ENCODE measurements at places on chromosomes 7 and 10.

DNA sequence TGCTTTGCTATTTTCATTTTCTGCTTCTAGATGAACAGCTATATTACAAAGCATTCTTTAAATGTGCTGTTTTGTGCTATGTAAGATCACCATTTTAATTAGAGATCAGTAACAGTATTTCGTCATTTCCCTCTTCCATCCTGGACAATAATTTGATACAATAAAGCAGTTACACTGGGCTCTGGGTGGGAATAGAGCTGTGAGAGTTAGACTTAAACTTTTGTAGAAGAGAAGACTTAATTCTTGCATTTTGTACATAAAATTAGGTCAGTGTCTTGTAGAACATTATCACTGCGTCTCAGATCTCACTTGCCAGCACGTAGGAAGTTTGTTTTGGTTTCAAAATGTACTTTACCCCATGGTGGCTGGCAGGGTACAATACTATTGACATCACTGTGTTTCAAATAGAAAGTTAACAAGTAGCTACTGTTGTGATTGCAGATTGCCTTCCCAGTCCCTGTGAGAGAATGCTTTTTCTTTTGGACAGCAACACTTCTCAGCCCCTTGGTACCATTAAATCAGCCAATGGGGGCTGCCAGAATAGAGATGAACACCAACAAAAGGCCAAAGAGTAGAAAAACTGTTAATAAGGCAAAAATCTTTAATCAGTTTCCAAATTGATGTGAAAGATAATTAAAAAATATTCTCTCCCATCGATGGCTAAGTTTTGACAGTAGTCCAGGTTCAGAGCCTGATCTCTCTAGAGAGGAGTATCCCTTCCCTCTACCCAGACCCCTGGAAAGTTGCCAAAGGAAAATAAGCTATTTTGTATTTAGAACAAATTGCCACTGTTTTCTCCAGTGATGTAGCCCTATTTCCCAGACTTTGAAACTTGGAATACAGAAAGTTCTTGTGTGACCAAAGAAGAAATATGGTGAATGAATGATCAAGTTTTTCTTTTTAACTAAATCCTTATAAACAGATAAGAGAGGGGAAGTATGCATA, 35.1 kb downstream of the SMNDC1 start:
- DNase-seq, result no peak

GRCh38 chr10:12905067-12905466, 96.4 kb downstream of the CCDC3 start:
- no peak for DNase-seq

- DNase-seq, result no peak
Measured at GRCh38 chr7:35465791-35466336, 212.0 kb upstream of the TBX20 start.

DNA sequence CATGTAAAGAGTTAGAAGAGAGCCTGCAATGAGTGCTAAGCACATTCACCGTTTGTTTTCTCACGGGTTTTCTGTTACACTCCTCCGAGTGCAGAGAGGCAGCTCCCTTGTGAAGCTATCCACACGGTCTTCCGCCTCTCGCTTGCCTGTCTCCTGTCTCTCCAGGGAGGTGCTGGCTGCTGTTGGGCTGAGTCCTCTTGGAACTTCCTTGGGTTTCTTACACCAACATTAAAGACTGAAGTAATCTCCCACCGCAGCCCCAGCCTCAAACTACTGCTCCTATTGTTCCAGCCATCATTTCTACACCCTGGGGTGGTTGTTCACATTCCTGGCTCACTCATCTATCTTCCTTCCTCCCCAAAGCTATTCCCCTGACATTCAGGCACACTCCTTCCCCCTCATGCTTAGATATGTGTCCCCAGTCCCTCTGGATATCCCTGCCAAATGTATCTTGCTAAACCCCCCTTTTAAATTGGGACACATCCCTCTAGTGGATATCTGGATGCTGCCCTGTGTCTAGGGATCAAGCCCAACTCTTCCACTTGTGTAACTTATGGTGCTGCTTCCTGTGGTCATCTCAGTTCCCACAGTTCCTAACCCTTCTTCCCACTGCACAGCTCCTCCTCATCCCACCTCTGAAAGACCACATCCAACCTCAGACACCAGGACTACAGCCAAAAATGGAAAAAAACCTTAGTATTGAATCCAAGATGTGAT, 14.1 kb downstream of the ESYT2 start:
- no peak for DNase-seq

DNA sequence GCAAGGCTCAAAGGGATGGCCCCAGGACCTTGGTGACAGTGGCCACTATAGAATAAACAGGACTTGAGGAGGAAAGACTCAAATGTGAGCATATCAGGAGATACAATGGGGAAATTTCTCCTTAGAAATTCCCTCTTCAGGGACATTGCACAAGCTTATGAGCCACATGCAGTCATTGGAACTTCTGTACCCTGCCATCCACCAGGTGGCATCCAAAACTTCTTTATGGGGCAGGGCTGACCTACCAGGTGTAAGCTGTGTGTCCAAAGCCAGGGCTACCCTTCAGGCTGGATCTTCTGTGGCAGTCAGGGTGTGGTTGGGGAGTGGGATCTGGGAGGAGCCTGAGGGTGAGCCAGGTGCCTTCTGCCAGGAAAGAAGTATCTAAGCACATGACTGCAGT, 36.6 kb upstream of the LRRC18 start:
- no peak for DNase-seq

GRCh38 chr7:36527549-36527913, 137.9 kb downstream of the ANLN start:
- no peak for DNase-seq

GRCh38 chr10:78925800-78926319, 142.9 kb upstream of the ZMIZ1 start:
- DNase-seq, result no peak

GRCh38 chr7:148698007-148698396, 701 bp upstream of the CUL1 start:
- no peak for DNase-seq

GRCh38 chr10:6669269-6669859, 89.3 kb upstream of the PRKCQ start:
- DNase-seq, result no peak

DNA sequence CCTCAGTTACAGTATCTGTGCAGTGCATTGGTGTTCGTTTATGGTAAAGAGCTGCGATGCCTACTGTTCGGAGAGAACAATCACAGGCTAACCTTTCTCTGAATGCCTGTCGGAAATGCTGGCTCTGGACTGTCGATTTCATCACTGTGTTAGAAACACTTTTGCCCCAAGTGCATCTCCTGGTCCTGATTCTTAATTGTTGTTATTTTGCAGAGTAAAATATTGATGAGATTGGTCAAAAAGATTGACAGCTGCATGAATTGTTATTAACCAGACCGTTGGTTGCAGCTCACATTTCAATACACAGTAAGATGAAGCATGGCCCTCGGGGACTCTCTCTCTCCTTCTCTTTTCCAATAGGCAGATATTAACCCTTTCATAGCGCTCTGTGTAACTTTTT, 557.4 kb upstream of the ADARB2 start:
- no peak for DNase-seq

DNA sequence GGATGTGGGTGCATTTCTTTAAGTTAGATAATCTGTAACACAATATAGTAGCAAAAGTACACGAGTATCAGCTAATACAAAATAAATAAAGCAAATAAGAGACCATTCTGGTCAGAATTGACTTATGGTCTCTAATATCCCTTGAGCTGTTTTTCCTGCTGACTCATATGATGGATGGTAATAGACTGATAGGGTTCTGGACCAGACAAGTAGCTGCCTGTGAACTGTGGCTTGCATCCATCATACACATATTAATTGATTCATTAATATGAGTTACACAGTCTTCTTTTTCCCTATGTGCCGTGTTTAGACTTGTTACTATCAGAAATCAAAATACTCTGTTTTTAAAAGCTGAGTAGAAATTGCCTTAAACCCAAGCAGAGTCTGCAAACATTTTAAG, 762.8 kb downstream of the GATA3 start:
- DNase-seq, result no peak

DNA sequence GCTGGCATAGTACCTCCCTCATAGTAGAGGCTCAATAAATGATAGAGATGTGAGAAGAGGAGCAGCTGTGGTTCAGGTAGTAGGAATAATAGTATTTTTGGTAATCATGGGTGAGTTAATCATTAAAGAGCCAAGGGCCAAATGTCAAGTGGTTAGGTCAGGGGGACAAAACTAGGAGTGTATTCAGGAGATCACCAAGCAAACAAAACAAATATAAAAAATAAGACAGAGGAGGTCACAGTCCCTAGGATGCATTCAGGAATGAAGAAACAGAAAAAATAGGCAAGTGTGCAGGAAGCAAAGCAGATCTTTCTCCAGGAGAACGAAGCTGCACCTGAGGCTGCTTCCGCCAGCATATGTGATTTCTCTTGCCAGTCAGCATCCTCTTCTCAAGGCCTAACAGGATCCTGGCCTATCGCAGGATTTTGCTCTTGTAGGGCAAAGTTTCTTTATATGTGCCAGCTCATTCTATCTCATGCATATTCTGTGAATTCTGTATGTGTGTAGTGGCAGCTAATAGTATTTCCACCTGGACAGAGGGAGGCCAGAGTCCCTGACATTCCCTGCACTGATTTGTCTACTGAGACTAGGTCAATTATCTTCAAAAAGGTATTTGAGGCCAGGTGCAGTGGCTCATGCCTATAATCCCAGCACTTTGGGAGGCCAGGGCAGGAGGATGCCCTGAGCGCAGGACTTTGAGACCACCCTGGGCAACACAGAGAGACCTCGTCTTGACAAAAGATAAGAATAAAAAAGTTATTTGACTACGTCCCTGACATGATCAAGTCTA, 82.7 kb downstream of the AKR1D1 start:
- no peak for DNase-seq

DNA sequence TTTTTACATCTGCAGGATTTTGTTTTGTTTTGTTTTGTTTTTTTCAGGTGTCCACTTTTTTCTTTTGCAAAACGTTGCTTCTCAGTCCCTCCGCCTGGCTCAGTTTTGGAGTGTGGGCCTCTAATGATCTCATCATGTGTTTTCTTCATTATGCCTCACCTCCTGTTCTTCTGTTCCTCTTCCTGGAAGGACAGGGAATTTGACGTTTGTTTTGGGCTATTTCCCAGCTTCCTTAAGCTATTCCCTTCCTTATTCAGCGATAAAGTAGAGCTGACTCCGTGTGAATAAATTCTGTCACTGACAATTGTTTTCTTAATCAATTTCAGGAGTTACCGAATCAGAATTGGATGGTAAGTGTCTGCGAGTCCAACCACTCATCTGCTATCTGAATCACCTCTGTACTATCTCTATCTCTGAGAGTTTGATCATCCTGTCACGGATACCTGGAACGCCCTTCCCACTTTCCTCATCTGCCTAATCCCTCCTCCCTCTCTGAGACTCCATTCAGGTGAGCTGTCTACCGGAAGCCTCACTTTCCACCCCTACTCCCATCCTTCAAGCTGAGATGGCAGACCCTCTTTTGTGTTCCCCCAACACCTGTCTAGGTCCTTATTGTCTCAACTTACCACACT, 218.4 kb downstream of the GATA3 start:
- DNase-seq, result no peak

DNA sequence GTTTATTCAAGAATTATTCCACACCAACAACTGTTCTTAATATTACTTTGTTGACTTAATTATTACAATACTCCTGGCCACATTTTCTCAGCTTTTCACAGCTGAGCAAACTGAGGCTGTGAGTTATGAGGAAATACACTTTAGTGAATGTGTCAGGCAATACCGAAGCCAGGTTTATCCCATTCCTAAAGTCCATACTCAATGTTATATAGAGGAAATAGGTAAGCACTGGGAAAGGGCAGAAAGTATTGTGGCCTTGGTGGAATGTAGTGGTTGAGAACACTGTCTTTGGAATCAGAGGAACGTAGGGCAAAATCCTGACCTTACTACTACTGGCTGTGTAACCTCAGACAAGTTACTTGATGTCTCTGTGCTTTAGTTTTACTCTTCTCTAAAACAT, 110.8 kb downstream of the CD36 start:
- DNase-seq, result no peak

DNA sequence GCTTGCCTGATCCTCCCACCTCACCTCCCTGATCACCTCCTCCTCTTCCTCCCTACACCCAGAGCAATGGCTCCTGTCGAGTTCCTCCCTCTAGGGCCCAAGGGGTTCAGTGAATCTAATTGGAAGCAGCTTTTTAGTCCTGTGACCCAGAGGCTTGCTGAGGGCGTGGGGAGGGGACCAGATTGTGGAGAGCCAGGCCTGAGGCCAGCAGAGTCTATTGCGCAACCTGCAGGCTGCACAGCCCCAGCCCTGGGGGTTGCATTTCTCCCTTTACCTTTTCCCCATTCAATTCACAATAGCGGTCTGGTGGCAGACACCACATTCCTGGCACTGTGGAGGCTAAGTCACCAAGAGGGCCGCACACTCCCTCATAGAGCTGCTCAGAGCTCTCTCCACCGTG, 32.5 kb downstream of the GHRHR start:
- DNase-seq, result no peak

- no peak for DNase-seq
Measured at GRCh38 chr7:84274029-84274638, 79.5 kb upstream of the SEMA3A start.

GRCh38 chr10:48670978-48671913, 13.4 kb upstream of the WDFY4 start:
- no peak for DNase-seq

GRCh38 chr10:76540331-76540730, 1097.3 kb downstream of the KCNMA1 start:
- no peak for DNase-seq

- DNase-seq, result no peak
Measured at GRCh38 chr7:27677912-27678612, 15.4 kb upstream of the HIBADH start.

DNA sequence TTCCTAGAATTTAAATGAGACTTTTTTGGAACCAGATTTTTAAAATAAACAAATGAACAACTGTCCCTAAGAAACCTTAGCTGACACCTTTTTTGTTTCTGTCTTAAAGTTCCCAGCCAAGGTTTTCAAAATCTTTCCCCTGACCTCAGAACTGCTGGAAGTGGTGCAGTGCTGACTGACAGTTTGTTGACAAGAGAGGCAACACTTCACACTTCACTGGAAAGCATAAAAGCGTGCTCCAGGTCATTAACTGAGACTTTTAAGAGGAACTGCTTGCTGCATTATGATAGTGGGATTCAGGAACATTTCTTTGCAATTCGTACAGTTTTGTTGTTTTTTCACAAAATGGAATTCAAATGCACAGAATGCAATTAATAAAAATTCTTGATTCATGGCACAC, 36.2 kb downstream of the SYPL1 start:
- no peak for DNase-seq

DNA sequence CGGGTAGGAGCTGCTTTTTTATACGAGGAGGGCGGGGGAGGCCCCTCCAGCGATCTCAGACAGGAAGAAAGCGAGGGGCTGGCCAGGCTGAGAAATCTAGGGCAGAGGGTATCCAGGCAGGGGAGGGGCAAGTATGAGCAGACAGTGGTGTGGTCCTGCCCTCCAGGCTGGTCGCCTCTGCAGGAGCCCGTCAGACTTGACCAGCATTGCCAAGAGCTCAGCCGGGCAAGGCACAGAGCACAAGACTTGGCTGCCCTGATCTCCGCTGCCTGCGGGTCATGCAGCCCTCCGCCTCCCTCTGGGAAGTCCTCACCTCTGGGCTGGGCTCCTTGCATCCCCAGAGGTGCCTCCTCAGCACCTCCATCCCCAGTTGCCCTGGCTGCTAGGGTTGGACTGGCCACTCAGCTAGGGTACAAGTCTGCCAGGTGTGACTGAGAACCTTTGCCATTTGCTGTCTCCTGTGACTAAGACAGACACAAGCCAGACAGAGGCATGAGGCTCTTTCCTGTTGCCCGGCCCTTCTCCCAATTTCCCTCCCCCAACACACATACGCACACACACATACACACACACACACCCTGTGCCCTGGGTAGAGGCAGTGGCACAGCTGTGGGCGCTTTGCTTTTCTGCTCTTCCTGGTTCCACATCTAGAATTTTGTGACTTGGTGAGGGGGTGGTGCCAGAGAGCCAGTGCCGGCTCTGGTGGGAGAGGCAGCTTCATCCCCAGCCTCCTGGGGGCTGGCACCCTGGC, 59.1 kb upstream of the PPIF start:
- no peak for DNase-seq
